Activated CD4-positive, alpha-beta T cell treated with anti-CD3 and anti-CD28 coated beads for 36 hours (primary cell): ENCODE measurements at places on chromosomes 13 and 19. TPM values are rescaled to one million over a fixed set of nuclear protein-coding genes. Genes with fewer than 3 reads are reported as not detected.

The KLK10 gene
- not detected for total RNA-seq

- peaks cover 3% of the 10 kb centered on the region for H3K36me3 ChIP-seq
- no peak overlapping the region for H3K4me3 ChIP-seq
- peak; percentile 74 for DNase-seq
- no peaks in the 10 kb centered on the region for H3K4me1 ChIP-seq
- H3K27me3 ChIP-seq = peaks cover 63% of the 10 kb centered on the region
These were observed 14.2 kb downstream of the ONECUT3 start for GRCh38 chr19:1767464-1767933.

GRCh38 chr19:29843180-29844051 lies 31.6 kb downstream of the CCNE1 start:
- H3K4me1 ChIP-seq = peaks cover 13% of the 10 kb centered on the region
- peak; percentile 25 for DNase-seq
- no peaks in the 10 kb centered on the region for H3K27me3 ChIP-seq
- peak overlapping the region; percentile 53 for H3K4me3 ChIP-seq
- H3K36me3 ChIP-seq = no peaks in the 10 kb centered on the region
- no peak overlapping the region for H3K27ac ChIP-seq

- no peaks in the 10 kb centered on the region for H3K4me1 ChIP-seq
- no peaks in the 10 kb centered on the region for H3K36me3 ChIP-seq
- no peak overlapping the region for H3K4me3 ChIP-seq
- DNase-seq = no peak
- no peak overlapping the region for H3K27ac ChIP-seq
These were observed 154.9 kb upstream of the TRPC4 start for GRCh38 chr13:38024431-38024830.

- H3K27me3 ChIP-seq = no peaks in the 10 kb centered on the region
- DNase-seq = no peak
- no peak overlapping the region for H3K27ac ChIP-seq
- no peaks in the 10 kb centered on the region for H3K36me3 ChIP-seq
- H3K4me1 ChIP-seq = no peaks in the 10 kb centered on the region
These were observed 743.8 kb upstream of the SLC10A2 start for GRCh38 chr13:103810026-103810425.

The LIN37 gene
- 8.4 TPM for total RNA-seq

GRCh38 chr19:9871626-9872338 lies 36.7 kb downstream of the PIN1 start:
- H3K27ac ChIP-seq = no peak overlapping the region
- H3K4me1 ChIP-seq = peaks cover under 1% of the 10 kb centered on the region
- no peaks in the 10 kb centered on the region for H3K27me3 ChIP-seq

DNA sequence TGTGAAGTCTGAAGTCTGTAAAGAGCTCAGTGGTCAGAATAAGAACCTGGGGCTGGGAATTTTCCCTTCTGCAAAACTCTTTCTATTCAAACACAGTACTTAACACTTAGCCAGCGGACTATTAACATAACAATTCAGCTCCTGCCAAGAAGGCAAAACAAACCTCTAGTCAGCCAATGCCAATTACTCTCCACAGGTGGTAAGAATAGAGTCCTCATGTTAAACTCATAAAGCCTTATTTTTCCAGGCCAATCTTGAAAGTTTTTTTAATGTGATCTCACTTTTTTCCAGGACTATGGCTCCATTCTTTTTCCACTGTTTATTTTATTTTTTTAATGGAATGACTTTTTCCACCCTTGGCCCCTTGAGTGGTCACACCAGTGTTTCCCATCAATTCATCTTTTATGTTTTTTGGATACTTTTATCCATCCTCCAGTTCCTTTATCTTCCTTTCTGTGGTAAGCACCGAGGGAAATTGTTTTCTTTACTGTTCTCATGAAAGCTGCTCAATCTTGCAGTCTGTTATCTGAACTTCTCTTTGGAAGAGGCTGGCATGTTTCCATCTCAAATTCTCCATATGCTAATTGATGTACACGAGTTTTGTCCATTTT lies 217.3 kb downstream of the LHFPL6 start:
- peaks cover 3% of the 10 kb centered on the region for H3K27me3 ChIP-seq
- no peak overlapping the region for H3K27ac ChIP-seq
- H3K4me3 ChIP-seq = no peak overlapping the region
- H3K4me1 ChIP-seq = no peaks in the 10 kb centered on the region
- H3K36me3 ChIP-seq = no peaks in the 10 kb centered on the region

DNA sequence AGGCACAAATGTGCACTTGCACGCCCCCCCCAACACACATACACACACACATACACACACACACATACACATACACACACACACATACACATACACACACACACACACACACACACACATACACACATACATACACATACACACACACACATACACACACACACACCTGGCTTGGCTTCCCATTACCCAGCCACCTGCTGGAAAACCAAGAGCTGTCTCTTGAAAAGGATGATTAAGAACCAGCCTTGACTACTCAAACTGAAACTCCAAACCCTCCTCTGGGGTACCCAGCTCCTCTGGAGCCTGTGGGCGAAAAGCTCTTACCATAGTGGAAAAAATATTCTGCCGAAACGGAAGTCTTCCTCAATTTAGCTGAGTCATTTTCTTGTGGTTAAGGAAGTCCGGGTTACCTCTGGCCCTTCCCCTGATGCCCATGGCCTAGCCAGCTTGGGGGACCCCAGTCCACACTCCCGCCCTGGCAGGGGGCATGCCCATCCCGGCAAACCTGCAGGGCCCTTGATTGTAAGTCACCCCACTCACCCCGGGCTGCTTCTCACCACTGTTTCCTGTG lies 21.9 kb downstream of the CEBPA start:
- no peak overlapping the region for H3K4me3 ChIP-seq
- peak; percentile 73 for DNase-seq
- H3K27me3 ChIP-seq = peaks cover 14% of the 10 kb centered on the region
- H3K36me3 ChIP-seq = no peaks in the 10 kb centered on the region
- peaks cover 12% of the 10 kb centered on the region for H3K4me1 ChIP-seq
- peak overlapping the region; percentile 51 for H3K27ac ChIP-seq

DNA sequence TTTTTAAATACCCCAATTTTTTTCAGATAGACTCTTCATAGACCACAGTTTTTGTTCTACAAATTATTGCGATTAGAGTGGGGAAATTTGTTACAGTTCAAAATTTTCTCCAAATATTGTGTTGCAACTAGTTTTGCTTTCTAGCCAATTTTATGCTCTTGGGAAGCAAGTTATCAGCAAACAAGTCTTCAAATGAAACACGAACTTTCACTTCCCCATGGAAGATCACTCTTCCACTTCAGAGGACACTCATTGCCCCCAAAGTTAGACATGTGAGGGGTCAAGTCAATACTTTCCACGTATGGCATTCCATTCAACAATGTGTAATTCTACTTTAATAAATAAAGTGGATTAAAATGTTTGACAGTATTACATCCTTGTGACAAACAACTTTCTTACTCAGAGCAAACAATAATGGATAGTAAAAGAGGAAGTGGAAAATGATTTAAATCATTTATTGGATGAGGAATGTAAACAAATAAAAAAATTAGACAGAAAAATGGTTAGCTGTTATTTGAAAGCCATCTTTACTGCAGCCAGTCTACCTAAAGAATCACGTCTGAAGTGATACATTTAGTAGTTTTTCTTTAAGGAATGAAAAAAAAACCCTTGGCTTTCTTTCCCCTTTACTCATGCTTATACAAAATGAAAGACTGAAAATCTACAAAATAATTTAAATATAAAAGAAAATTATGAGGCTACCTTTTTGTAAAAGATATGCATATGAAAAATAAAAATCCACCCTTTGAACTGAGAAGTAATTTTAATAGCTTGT lies 41.2 kb upstream of the TNFSF11 start:
- DNase-seq = no peak
- H3K36me3 ChIP-seq = no peaks in the 10 kb centered on the region
- no peak overlapping the region for H3K4me3 ChIP-seq
- peaks cover 6% of the 10 kb centered on the region for H3K4me1 ChIP-seq

The HTR2A gene
- not detected for total RNA-seq

The OR1M1 gene
- not detected for total RNA-seq

The BRCA2 gene
- total RNA-seq = 49.0 TPM

DNA sequence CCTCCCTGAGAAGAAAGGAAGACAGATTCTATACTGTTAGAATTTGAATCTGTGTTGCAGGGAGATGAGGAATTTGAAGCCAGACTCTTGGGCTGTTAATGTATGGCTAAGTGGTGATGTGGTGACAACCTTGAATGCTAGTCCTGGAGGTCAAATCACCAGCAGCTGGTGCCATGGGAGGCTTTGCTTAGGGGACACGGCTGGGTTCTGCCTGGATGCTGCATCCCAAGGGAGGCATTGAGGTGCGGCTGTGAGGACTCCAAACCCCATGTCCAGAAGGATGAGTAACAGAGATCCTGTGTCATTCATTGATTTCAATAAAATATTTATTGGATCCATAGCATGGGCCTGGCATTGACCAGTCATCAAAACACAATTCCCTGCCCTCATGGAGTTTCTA lies 42.3 kb downstream of the RFX2 start:
- no peak for DNase-seq
- no peak overlapping the region for H3K4me3 ChIP-seq
- H3K36me3 ChIP-seq = no peaks in the 10 kb centered on the region
- H3K27ac ChIP-seq = no peak overlapping the region

The SLC1A6 gene
- not detected for total RNA-seq

DNA sequence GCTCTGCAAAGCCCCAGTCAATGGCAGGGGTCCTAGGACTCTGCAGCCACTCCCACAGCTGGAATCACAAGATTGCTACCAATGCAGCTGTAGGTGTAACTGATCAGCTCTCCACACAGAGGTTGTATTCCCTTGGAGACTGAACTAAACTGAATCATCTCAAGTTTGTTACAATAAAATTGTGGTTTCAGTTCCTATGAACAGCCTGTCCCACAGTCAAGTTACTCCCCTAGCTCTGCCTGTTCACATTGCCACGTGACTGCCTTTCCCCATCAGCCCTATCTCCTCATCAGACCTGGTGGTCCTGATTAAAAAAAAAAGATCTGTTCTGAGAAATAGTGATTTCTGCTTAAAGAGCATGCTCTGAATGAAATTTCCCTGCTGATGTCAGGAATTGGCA lies 287.9 kb upstream of the NBEA start:
- no peaks in the 10 kb centered on the region for H3K4me1 ChIP-seq
- H3K4me3 ChIP-seq = no peak overlapping the region
- DNase-seq = no peak
- H3K36me3 ChIP-seq = no peaks in the 10 kb centered on the region
- H3K27me3 ChIP-seq = peaks cover 4% of the 10 kb centered on the region

GRCh38 chr13:96178759-96179158 lies 88.9 kb downstream of the HS6ST3 start:
- no peaks in the 10 kb centered on the region for H3K4me1 ChIP-seq
- H3K27me3 ChIP-seq = peaks cover 2% of the 10 kb centered on the region
- DNase-seq = no peak
- no peak overlapping the region for H3K4me3 ChIP-seq
- H3K27ac ChIP-seq = no peak overlapping the region

- DNase-seq = no peak
- H3K27ac ChIP-seq = no peak overlapping the region
- peaks cover 55% of the 10 kb centered on the region for H3K36me3 ChIP-seq
- H3K4me3 ChIP-seq = no peak overlapping the region
These were observed 16.7 kb downstream of the VWA8 start for GRCh38 chr13:41944229-41944628.

The URAD gene
- total RNA-seq = not detected

- DNase-seq = no peak
- no peaks in the 10 kb centered on the region for H3K36me3 ChIP-seq
- peaks cover 2% of the 10 kb centered on the region for H3K4me1 ChIP-seq
- no peaks in the 10 kb centered on the region for H3K27me3 ChIP-seq
These were observed 29.6 kb downstream of the SLC6A16 start for GRCh38 chr19:49295208-49295880.

- no peak overlapping the region for H3K27ac ChIP-seq
- peaks cover 12% of the 10 kb centered on the region for H3K4me1 ChIP-seq
- H3K27me3 ChIP-seq = no peaks in the 10 kb centered on the region
- DNase-seq = no peak
- peak overlapping the region; percentile 83 for H3K4me3 ChIP-seq
These were observed 1.9 kb upstream of the ZNF653 start for GRCh38 chr19:11507370-11508078.

The NAPA gene
- 54.2 TPM for total RNA-seq

DNA sequence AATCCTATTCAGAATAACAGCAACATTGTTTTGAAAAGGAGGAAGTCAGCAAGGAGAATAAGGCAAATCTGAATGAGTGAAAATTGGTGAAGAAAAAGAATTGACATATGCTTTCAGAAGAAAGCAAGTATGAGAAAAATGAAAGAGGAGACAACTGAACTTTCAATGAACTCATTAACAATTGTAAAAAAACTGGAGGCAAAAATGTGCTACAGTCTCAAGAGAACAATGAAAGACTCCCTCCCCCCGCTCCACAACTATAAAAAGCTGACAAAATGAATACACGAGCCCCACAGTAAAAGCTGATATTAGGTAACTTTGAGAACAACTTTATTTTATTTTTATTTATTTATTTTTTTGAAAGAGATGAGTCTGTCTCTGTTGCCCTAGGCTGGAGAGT lies 373.1 kb downstream of the DIAPH3 start:
- no peak overlapping the region for H3K27ac ChIP-seq
- no peaks in the 10 kb centered on the region for H3K36me3 ChIP-seq
- H3K4me3 ChIP-seq = no peak overlapping the region
- no peaks in the 10 kb centered on the region for H3K27me3 ChIP-seq
- DNase-seq = no peak

The FAM124A gene
- 0.25 TPM for total RNA-seq
